B cell (primary cell): ENCODE measurements at places on chromosomes 6 and 20. TPM values are rescaled to one million over a fixed set of nuclear protein-coding genes. Genes with fewer than 3 reads are reported as not detected.

DNA sequence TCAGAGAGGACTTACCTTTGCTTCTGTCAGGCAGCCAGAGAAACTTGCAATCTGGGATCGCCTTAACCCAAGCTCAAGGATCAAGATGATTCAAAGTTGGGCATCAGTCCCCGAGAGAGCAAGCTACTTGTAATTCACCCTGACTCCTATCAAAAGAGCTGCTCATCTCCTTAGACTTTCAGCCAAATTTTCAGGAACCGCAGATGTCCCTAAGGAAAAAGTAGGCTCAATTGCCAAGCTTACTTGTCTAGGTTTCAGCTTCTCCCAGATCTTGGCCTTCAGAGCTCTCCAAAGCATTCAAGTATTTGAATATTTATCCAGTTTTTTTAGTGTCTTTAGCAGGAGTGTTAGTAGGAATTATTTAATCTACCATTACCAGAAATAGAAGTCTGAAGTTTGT is 434.1 kb upstream of the MMS22L start:
- no peaks in the 10 kb centered on the region for H3K27me3 ChIP-seq
- no peaks in the 10 kb centered on the region for H3K4me1 ChIP-seq
- no peak overlapping the region for H3K4me3 ChIP-seq

GRCh38 chr6:159959165-159959975 is 9.5 kb upstream of the IGF2R start:
- H3K36me3 ChIP-seq, result no peaks in the 10 kb centered on the region
- peaks cover 3% of the 10 kb centered on the region for H3K4me1 ChIP-seq
- H3K27me3 ChIP-seq, result no peaks in the 10 kb centered on the region
- H3K27ac ChIP-seq, result no peak overlapping the region
- peak; percentile 65 for DNase-seq

DNA sequence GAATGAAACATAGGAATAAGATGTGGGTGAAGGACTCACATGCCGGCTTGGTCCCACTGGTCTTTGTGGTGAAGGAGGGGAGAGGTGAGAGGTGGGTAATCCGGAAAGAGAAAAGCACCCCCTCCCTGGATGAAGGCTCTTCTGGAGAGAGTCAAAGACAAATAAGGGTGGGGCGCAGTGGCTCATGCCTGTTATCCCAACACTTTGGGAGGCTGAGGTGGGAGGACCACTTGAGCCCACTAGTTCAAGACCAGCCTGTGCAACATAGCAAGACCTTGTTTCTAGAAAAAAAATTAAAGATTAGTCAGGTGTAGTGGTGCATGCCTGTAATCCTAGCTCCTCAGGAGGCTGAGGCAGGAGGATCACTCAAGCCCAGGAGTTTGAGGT is 3.1 kb downstream of the LTB start:
- peaks cover 65% of the 10 kb centered on the region for H3K4me1 ChIP-seq
- peaks cover 2% of the 10 kb centered on the region for H3K36me3 ChIP-seq
- no peaks in the 10 kb centered on the region for H3K27me3 ChIP-seq
- no peak for DNase-seq

Gene VSX1
- not detected in 2 replicates for total RNA-seq

GRCh38 chr6:117573006-117573680 is 29.2 kb downstream of the GOPC start:
- H3K27ac ChIP-seq, result no peak overlapping the region
- no peaks in the 10 kb centered on the region for H3K27me3 ChIP-seq
- no peak for DNase-seq
- peaks cover 64% of the 10 kb centered on the region for H3K36me3 ChIP-seq
- no peak overlapping the region for H3K4me3 ChIP-seq

GRCh38 chr20:513429-513828 is 30.2 kb downstream of the CSNK2A1 start:
- H3K27me3 ChIP-seq, result no peaks in the 10 kb centered on the region
- peaks cover 13% of the 10 kb centered on the region for H3K36me3 ChIP-seq
- no peak for DNase-seq
- peaks cover 17% of the 10 kb centered on the region for H3K4me1 ChIP-seq
- H3K4me3 ChIP-seq, result no peak overlapping the region
- H3K27ac ChIP-seq, result no peak overlapping the region

GRCh38 chr6:12567682-12568081 is 148.9 kb upstream of the PHACTR1 start:
- no peaks in the 10 kb centered on the region for H3K27me3 ChIP-seq
- no peaks in the 10 kb centered on the region for H3K36me3 ChIP-seq
- no peak for DNase-seq
- H3K4me1 ChIP-seq, result no peaks in the 10 kb centered on the region
- H3K4me3 ChIP-seq, result no peak overlapping the region
- no peak overlapping the region for H3K27ac ChIP-seq

- H3K36me3 ChIP-seq, result no peaks in the 10 kb centered on the region
- H3K27me3 ChIP-seq, result no peaks in the 10 kb centered on the region
- no peak overlapping the region for H3K27ac ChIP-seq
- no peak overlapping the region for H3K4me3 ChIP-seq
- H3K4me1 ChIP-seq, result no peaks in the 10 kb centered on the region
Measured at GRCh38 chr6:142339113-142339512, 37.3 kb downstream of the ADGRG6 start.

- no peak overlapping the region for H3K4me3 ChIP-seq
- DNase-seq, result no peak
- H3K36me3 ChIP-seq, result no peaks in the 10 kb centered on the region
- no peaks in the 10 kb centered on the region for H3K27me3 ChIP-seq
Measured at GRCh38 chr6:9754515-9754914, 660.4 kb downstream of the TFAP2A start.

DNA sequence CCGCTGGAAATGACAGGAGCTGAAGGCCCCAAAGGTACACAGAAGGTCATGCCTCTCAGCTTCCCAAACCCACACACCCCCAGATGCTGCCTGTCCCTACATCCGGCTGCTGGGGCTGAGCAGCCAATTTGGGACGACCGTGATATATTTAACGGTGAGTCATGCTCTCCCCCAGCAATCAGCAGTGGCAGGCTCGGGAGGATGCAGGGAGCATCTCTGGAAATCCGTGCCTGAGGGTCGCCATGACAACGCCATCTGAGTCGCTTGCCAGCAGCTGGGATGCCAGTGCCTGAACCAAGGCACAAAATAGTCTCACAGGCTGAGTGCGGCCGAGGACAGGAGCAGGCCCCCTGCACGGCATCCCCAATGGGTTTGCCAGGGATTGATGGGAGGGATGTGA is 57.9 kb downstream of the KCNB1 start:
- no peaks in the 10 kb centered on the region for H3K4me1 ChIP-seq
- H3K36me3 ChIP-seq, result no peaks in the 10 kb centered on the region
- H3K27me3 ChIP-seq, result peaks cover 2% of the 10 kb centered on the region
- H3K4me3 ChIP-seq, result no peak overlapping the region
- DNase-seq, result no peak
- no peak overlapping the region for H3K27ac ChIP-seq

DNA sequence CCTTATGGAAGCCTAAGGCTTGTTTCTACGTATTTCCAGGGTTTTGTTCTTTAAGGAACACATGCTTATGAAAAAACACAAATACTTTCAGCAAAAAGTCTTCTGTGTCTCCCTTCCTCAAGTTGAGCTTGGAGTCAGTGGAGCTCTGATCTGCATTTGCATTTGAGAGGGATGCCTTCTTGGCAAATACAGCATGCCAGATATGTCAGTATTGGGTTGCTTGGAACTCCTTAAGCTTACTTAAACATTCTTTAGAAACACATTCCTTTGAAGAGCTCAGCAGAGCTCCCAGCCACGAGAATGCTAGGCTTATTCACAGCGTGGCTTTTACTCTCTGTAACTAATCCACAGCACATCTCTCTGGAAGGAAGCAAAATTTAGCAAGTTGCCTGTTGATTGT is 68.3 kb downstream of the ANKRD6 start:
- H3K36me3 ChIP-seq, result no peaks in the 10 kb centered on the region
- H3K4me3 ChIP-seq, result no peak overlapping the region
- no peak overlapping the region for H3K27ac ChIP-seq
- H3K4me1 ChIP-seq, result no peaks in the 10 kb centered on the region
- no peak for DNase-seq
- peaks cover 6% of the 10 kb centered on the region for H3K27me3 ChIP-seq

DNA sequence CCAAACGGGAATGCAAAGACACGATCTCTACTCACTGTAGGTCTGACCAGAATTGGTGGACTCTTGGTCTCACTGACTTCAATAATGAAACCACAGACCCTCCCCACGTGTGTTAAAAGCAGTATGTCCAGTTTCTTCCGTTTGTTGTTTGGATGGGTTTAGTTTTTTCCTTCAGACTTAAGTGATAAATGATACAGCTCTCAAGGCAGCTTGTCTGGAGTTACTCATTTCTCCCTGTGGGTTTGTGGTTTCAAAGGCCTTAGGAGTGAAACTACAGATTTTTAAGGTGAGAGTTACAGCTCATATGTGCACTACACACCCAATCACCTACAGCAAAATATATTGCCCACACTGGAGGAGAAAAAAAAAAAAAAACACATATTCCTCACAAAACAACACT is 86.7 kb upstream of the STMND1 start:
- no peaks in the 10 kb centered on the region for H3K27me3 ChIP-seq
- no peak overlapping the region for H3K4me3 ChIP-seq
- H3K36me3 ChIP-seq, result no peaks in the 10 kb centered on the region
- H3K4me1 ChIP-seq, result no peaks in the 10 kb centered on the region
- H3K27ac ChIP-seq, result no peak overlapping the region
